ENCODE measurements at places on chromosomes 6 and 20.

- DNase-seq = no peak
Measured at GRCh38 chr6:20211037-20211940, 980 bp downstream of the MBOAT1 start.

- DNase-seq = no peak
Measured at GRCh38 chr6:144360401-144360800, 75.3 kb downstream of the UTRN start.

DNA sequence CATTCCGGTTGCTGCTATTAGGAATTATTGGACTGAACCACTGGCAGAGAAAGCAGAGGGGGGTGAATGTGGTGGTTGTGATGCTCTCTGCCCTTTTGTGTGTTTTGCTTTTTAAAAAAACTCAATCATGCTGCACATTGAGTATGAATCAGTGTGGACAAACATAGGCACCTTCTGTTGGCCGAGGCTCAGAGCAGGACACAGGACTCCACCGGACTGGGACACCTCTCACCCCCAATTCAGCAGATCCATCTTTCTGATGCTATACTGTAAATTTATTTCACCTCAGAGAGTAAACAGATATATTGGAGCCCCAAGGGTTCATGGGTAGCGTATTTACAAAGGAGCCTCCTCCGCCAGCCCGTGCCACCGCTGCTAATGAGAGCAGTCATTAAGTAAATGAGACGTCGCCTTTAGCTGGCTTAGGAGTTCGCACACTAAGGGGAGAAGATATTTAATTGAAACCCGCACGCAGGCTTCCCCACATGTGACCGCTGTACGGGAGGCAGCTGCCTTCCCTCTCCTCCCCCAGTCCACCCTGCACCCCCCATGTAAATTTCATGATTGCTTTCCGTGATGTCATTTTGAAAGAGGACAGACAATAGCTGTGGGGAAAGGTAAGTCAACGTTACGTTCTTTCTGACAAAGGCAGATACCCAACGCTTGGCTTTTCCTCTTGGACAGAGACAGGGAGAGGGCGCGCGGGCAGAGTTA, at the start of gene MYT1:
TSS of gene MYT1 (plus strand) at position 330 of the 714 bp plus-strand sequence. CDS start 34,410 bp downstream, outside the sequence.
- DNase-seq = no peak

- DNase-seq = no peak
Measured at GRCh38 chr6:170190046-170190445, 100.8 kb downstream of the DLL1 start.

DNA sequence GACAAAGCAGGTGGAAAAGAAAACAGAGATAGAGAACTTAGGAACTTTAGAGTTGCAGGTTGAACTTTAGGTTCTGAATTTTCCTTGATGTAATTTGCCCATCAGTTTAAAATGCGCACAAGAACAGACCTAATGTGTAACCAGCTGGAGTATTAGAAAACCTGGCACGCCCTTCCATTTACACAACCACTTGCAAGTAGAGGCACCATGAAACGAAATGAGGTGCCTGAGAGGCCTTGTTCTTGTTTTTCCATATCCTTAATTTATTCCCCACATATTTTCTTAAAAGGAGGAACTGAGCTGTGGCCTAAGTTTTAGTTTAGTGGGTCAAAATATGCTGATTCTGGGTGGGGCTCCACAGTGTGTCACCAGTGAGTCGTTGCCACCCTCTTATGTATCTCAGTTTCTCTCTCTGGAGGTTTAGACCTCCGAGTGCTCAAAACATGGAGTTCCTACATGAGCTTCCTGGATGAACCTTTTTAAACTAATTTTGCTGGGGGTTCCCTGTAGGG, 17.2 kb upstream of the IL22RA2 start:
- no peak for DNase-seq

DNA sequence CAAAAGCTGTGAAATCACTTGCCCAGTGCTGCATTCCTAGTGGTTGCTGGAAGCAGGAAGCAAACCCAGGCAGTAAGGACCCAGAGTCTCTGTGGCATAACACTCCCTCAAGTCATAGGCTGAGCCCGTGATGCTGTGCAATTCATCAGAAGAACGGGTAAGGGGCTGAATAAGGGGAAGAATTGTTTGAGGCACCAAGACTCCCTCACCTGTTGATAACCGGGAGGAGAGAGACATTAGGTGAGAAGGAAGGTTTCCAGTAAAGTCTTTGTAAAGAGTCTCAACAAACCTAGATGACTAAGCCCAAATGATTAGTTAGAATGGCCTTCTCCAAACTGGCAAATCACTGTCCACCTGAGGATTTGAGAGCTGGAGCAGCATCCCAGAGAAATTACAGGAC, 18.3 kb downstream of the ENPP3 start:
- no peak for DNase-seq

DNA sequence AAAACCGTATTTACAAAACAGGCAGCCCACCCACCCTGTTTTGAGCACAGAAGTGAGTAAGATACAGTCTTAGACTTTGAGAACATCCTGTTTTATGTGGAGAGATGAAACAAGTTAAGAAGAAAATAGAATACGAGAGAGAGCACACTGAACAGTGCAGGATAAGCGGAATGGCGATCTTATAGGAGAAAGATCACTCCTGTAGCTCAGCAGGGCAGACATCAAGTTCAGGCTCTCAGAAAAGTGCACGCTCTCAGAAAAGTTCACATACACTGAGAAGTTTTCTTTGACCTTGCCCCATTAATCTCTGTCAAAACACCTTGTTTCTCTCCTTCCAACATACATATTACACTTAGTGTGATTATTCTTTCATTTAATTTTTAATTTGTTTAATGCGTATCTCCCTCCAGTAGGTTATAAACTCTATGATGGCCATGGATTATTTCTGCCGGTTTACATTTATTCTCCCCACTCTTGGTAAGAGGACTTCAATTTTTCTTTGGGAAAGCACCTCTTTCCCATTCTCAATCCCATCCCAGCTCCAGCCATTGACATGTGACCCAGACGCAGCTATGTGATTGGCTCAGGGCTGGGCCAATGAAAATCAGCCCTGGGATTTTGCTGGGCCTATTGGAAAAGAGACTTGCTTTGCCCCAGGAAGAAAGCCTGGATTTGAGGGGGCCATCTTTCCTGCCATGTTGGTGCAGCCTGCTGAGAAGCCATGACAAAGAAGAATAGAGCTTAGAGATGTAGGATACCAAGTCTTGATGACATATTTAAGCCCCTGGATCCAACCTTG, 16.2 kb downstream of the KCNB1 start:
- DNase-seq = no peak

DNA sequence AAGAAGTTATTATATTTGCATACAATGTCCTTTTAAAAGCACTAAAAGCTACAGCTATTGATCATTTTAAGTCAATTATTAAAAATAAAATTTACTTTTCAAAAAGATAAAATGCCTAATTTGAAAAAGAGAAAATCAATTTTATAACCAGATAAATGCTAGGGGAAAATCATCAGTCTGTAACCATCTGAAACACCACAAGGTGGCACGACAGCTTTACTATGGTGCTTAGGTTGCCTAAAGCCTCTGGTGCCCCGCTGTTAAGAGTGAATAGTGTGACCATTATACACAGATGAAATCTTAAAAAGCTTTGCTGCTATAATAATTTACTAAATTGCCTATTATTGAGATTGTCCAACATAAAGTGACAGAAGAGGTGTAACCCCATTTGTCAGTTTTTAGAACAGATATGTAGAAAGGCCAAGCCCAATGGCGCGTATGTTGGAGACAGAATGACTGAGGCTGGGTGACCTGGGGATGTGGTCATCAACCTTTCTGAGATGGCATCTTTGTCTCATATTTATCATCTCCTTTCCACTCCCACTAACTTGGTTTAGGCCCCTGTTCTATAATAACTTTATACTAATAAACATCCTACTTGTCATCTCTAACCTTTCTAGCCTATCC, 100.8 kb downstream of the MOXD1 start:
- DNase-seq = no peak

- DNase-seq = peak; percentile 28
Measured at GRCh38 chr20:3407040-3407770, at the start of gene DNAAF9. TSS of gene DNAAF9 (minus strand) at chr20:3407669. CDS start at chr20:3407557, 112 bp downstream.

DNA sequence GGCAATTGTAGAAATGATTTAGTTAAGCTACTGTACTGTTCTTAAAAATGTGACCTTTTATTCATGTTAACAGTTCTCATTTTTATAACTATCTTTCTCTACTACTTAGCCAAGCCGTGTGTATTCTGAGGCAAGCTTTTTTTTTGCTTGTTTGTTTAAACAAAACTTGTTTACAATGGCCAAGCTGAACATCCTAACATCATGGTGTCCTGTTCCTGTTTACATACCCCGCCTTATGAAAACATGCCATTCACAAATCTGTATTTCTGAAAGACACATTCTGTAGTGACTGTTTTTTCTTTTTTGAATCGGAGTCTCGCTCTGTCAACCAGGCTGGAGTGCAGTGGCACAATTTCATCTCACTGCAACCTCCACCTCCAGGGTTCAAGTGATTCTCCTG, 140.9 kb downstream of the NCOA3 start:
- no peak for DNase-seq

GRCh38 chr20:18001131-18001921, 32.5 kb downstream of the MGME1 start:
- no peak for DNase-seq

DNA sequence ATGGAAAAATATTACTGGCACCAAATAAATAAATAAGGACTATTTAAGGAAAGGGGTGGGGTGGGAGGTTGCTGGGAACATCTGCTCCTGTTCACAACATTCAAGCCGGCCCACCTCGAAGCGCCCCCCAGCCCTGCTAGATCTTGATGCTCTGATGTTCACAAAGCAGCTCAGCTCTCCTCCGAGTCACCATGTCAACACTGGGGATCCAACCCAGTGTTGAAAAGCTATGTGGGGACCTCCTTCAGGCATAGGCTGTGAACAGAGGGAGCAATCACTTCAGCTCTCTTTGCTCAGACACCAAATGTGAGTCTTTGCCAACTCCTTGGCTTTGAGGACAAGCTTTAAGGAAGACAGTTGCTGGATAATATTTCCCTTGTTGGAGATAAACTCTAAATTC, 176.8 kb upstream of the NT5E start:
- DNase-seq = no peak

GRCh38 chr6:104301951-104302350, 557.8 kb downstream of the HACE1 start:
- no peak for DNase-seq

GRCh38 chr6:135008941-135009290, 45.7 kb downstream of the HBS1L start:
- no peak for DNase-seq

- DNase-seq = no peak
Measured at GRCh38 chr6:46381057-46381456, 110.2 kb downstream of the RCAN2 start.

GRCh38 chr6:168581236-168581635, 140.3 kb downstream of the SMOC2 start:
- no peak for DNase-seq

DNA sequence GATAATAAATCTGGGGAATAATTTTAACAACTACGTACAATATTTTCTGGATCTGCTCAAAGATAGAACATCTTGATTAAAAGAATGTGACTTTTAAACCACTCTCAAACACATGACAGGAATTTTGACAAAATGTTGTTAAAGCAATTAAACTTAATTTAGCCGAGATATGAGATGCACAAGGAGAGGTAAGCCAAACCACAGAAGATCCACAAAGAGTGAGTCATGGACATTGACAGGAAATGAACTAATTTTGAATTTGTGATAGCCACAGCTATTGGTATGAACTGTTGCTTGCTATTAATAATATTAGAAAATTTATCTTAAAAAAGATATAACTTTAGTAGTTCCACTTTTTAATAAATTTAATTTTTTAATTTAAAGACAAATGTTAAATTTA, 27.8 kb upstream of the VGLL2 start:
- no peak for DNase-seq

GRCh38 chr6:158040051-158040803, 58.6 kb downstream of the SYNJ2 start:
- no peak for DNase-seq

- no peak for DNase-seq
Measured at GRCh38 chr20:57157106-57157691, 109.2 kb downstream of the BMP7 start.

- DNase-seq = no peak
Measured at GRCh38 chr6:157382821-157383220, 1.8 kb downstream of the ZDHHC14 start.

DNA sequence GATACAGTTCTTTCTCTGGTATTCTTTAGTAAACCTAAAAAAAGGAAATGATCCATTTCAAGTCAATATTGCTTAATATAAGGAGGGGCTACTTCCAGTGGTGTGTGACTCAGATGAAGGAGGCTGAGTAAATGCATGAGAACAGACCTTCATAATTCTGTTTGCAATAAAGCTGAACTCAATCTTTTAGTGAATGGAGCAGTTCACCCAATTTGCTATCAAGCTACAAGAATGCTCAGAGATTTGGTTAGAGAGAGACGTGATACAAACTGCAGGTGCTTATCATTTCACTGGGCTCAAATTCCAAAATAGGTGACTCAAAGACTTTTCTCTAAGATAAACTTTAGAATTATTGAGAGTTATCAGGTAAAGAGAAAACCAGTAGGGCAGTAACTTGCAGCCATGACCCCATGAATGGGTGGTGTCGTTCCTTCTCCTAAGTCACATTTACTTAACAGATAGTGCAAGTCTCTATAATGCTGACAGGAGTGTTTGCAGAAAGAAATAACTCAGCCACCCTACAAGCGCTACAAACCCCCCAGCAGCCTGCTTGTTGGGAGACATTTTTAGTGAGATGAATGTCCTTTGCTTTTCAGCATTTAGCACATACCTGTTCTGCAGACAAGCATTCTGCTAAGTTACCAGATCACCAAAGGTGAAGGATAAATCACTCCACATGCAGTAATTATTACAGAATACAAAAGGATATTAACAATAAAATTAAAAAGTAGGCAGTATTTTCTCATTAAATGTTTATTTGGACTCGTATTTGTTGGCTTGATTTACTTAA, 16.4 kb upstream of the BLOC1S5 start:
- no peak for DNase-seq

DNA sequence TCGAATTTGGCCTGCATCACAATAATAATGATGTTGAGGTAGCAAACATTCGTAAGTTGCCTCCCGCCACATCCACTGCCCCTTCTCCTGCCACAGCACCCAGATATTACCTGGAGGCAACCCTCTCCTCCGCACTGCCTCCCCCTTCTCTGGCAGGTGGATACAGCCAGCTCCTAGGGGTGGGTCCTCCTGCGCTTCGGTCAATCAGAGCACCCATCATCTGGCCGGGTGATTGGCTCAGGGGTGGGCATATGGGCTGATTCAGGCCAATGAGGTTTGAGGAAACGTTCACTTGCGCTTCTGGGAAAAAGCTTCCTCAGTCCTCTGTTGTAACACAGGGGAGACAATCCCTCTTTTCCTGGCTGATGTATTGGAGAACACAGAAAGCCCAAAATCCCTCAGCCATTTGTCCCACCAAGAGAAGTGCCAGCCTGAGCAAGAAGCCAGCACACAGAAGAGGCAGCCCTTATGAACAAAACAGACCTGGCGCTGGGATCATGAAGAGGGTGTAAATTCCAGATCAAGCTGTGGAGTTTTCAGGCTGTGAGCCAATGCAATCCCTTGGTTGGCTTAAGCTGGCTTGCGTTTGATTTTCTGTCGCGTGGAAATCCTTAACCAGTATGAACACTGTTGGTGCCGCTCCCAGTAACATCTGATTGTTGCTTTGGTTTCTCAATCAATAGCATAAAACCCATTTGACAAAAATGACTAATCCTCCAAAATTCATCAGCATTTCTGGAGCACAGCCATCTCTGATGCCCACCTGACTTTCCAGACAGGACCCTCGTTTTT, 82.2 kb downstream of the PRDM1 start:
- no peak for DNase-seq

GRCh38 chr20:1331801-1332453, 3.0 kb upstream of the SDCBP2 start:
- DNase-seq = no peak

- DNase-seq = no peak
Measured at GRCh38 chr6:110614586-110614985, 138.2 kb upstream of the SLC22A16 start.

- DNase-seq = no peak
Measured at GRCh38 chr6:69819138-69819537, 22.3 kb upstream of the LMBRD1 start.

All from stimulated activated CD8-positive, alpha-beta memory T cell treated with anti-CD3 and anti-CD28 coated beads, Interleukin-2, amount 100 ng/mL, for 48 hours (primary cell).